M059J (cell line): ENCODE measurements at places on chromosomes 11 and 22. TPM values are rescaled to one million over a fixed set of nuclear protein-coding genes. Genes with fewer than 3 reads are reported as not detected.

Gene MICAL2
- total RNA-seq: 120 and 173 TPM in 2 replicates

Gene MPPED2
- 0.49 and 1.4 TPM in 2 replicates for total RNA-seq

Gene SLC22A25
- not detected in 2 replicates for total RNA-seq

Gene OR8D4
- total RNA-seq: not detected in 2 replicates

Gene PRDM11
- 3.5 and 6.1 TPM in 2 replicates for total RNA-seq

Gene P2RX6
- 2.1 and 3.6 TPM in 2 replicates for total RNA-seq

Gene METTL15
- total RNA-seq: 14.6 and 17.0 TPM in 2 replicates

Gene APBB1
- 16.5 and 24.4 TPM in 2 replicates for total RNA-seq

Gene MB
- 0.30 and 0.94 TPM in 2 replicates for total RNA-seq

Gene HTR3A
- not detected in 2 replicates for total RNA-seq

- DNase-seq: no peak
Measured at GRCh38 chr11:86222081-86222480, 22.5 kb upstream of the EED start.

GRCh38 chr11:10322830-10323792 lies 18.2 kb downstream of the ADM start:
- peak; percentile 94 for DNase-seq

- no peak for DNase-seq
Measured at GRCh38 chr11:113375402-113375801, 12.2 kb upstream of the ANKK1 start.

DNA sequence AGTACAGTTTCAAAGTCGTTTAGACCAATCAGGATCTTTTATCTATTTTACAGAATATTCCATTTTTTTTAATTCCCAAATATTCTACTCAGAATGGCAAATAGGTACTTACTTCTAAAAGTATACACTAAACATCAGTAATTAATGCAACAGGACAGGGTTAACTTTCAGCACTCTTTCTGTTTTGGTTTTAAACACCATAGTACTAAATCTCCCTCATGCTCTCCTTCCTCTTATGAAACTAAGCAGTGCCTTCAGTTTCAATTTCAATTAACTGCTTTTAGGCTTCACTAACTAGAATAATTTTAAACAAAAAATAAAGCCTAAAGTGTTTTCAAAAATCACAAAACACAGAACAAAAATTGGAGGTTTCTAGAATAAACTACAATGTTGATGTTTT lies 57.9 kb downstream of the NOX4 start:
- no peak for DNase-seq

- no peak for DNase-seq
Measured at GRCh38 chr11:75141166-75141565, 9.7 kb upstream of the SLCO2B1 start.

DNA sequence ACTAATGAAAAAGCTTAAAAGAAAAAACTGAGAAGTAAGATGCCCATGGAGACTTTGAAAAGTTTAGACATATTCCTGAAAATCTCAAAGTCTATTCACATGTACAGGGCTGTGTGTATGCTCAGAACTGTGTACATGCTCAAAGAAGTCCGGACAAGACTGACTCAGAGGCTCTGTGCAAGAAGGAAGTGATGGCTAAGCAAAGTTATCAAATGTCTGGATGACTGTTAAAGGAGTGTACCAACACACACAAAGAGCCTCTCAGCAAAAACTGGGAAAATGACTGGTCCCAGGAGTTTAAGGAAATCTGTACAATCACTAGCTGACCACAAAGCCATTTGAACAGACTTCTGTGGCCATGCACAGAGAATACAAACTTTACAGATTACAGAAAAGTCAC lies 33.1 kb upstream of the ARHGAP32 start:
- peak; percentile 72 for DNase-seq

- no peak for DNase-seq
Measured at GRCh38 chr11:11553573-11553972, 68.2 kb downstream of the GALNT18 start.
